ENCODE measurements at places on chromosomes 13 and 19.

- no peak for DNase-seq
Observed at GRCh38 chr13:51825165-51825592, 19.8 kb downstream of the TMEM272 start.

GRCh38 chr13:104132849-104133248 is 1066.6 kb upstream of the SLC10A2 start:
- DNase-seq: no peak

- no peak for DNase-seq
Observed at GRCh38 chr19:36246006-36246481, 31.1 kb downstream of the ZNF146 start.

- DNase-seq: no peak
Observed at GRCh38 chr19:39843919-39844793, 2.0 kb downstream of the FBL start.

DNA sequence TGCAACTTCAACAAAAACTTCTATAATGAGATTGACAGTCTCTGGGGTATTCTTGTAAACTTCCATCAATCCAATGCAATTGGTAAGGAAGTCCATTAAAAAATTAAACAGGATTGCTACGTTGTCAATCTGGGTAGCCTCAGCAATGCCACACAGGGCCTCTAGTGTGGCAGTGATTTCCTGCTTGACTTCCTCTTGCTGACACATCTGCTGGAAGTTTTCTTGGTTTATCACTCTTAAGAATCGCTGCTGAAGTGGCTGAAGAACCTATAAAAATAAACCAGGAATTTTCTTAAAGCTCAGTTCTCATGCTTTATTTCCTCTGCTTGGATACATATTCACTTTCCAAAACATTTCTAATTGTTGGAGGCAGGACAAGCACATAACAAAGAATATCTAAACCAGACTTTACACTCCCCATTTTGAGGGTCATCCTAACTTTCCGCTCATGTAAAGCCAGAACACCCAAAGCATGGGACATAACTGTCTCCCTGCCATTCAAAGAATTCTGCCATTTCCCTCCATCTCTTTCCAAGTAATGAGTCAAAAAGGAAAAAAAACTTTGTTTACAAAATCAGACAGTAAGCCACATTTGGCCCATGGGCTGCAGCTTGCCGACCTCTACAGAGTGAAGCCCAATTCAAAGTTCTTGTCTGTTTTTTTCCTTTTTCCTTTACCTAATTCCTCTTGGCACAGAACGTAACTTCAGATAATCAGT is 23.2 kb upstream of the EEF1AKMT1 start:
- DNase-seq: no peak

GRCh38 chr19:19911150-19911549 is 10.4 kb downstream of the ZNF93 start:
- DNase-seq: no peak

DNA sequence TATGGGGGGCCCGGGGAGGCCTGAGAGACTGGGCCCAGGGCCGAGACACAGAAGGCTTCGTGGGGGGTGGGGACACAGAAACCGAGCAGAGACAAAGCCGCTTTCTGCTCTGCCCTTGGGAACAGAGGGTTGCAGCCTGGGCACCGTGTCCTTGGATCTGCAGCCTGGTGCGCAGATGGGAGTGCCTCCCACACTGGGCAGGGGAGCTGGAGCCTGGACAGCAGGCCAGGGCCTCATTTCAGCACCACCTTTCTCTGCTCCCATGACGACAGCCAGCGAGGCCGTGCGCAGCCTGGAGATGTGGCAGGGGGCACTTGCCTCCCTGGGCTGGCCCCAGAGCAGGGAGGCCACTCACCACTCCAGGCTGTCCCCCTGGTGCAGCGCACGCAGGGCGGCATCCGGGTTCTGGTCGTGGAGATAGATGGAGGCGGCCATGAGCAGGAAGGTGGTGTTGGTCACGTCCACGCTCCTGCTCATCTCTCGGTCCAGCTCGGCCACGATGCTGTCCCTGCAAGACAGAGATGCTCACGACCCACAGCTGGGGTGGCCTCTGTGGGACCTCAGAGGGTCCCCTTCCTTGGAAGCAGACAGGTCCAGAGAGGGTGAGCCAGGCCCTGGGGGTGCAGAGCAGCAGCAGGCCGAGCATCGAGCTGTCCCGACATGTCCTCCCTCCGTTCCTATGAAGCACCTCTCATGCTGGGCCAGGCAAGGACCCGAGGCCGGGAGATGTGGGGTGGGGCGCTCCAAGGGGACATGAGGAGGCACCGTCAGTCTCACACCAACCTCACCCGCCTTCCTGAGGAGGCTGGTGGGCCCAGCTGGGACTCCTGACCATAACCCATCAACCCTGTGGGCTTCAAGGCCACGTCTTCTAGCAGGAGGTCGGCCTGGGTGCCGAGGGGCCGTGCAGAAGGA is 10.9 kb upstream of the CERS1 start:
- no peak for DNase-seq

GRCh38 chr19:8641908-8642547 is 11.6 kb downstream of the NFILZ start:
- peak; percentile 14 for DNase-seq

DNA sequence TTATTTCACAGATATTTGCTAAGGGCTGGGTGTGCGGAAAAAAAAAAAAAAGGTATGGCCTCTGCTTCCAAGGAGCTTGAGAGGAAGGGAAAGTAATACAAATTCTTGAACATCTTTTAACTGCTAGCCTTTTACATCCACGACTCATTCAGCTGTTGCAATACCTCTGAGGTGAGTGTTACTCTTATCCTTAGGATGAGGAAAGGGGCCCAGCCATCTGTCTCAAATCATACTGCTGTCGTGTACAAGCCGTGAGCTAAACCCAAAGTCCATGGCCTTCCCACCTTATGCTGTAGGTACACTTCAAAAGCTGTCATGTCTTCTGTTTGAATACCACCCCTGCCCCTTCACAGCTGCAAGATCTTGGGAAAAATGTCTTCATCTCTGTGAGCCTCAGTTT is 146.8 kb downstream of the KCNRG start:
- DNase-seq: no peak

DNA sequence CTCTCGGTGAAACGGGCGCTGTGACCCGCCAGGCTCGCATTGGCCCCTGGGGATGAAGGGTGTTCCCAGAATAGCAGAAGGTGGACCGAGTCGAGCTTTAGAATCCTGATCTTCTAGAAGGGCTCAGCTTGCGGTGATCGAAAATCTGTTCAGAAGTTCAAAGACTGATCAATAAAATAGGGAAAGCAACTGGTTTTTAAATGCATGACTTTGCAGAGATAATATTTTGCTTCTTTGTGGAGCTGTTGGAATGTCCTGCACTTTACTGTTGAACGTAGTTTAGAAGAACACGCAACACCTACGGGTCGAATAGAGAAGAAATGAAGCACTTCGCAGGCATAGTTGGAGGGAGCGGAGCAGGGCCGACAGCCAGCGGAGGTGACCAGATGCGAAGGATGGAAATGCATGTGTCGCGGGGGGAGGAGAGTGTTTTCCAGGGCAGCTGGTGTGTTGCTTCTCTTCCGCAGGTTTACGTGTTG is 766 bp downstream of the CEBPG start:
- DNase-seq: peak; percentile 60

DNA sequence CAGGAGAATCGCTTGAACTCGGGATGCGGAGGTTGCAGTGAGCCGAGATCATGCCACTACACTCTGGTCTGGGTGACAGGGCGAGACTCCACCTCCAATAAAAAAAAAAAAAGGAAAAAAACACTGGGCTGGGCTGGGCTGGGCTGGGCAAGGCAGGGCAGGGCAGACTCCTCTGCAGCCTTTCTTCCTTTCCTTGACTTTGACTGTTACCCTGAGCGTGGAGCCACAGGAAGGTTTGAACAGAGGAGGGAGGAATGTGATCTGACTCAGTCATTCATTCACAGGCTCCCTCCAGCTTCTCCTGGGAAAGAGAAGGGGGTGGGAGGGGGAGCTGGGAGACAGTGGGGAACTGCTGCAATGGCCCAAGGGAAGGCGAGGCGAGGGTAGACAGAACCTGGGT is 2.7 kb upstream of the ACTN4 start:
- no peak for DNase-seq

DNA sequence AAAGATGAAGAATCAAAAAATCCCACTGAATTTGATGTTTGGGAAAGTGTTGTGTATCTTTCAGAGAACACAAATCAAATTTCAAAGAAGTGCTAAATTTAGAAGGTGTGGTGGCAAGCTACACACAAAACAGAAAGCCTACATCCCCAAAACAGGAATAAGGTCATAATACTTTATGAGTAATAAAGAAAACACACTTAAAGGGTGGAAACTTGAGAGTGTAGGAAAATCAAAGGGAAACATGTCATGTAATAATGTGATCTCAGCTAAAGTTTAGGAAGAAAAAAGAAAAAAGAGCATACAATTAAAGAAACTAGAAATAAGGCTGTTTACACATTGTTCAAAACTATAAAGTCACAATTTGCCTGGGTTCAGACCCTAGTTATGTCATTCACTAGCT is 668.7 kb downstream of the PCDH17 start:
- DNase-seq: no peak

GRCh38 chr13:71727042-71727441 is 140.0 kb downstream of the DACH1 start:
- no peak for DNase-seq

DNA sequence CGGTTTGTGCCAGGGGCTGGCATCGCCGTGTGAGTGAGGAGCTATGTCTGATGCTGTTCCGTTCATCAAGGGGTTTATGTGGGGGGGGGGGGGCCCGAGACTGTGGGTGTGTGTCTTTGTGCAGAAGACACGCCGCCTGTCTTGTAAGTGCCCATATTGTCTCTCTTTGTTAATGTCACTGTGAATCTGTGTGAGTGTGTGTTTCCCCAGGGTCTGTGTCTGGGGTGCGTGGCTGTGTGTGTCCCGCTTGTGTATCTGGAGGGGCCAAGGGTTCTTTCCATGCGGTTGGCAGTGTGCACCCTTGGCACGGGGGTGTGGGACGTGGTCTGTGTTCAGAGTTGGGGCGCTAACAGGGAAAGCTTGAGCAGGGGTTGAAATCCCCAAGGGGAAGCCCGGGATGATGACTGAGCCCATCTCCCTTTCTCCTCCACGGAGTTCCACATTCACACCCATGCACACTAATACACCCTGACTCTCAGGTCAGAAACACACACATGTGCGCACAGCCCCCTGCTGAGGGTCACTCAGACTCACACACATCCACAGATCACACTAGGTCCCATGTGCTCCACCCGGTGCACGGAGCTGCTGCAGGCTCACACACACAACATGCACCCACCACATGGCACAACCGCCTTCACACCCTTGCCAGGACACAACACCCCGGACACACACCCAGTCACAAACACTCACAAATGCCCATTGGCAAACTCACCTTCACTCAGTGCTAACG is 1.8 kb downstream of the NCAN start:
- DNase-seq: no peak

GRCh38 chr19:16470911-16471811 is 609 bp downstream of the EPS15L1 start:
- no peak for DNase-seq

DNA sequence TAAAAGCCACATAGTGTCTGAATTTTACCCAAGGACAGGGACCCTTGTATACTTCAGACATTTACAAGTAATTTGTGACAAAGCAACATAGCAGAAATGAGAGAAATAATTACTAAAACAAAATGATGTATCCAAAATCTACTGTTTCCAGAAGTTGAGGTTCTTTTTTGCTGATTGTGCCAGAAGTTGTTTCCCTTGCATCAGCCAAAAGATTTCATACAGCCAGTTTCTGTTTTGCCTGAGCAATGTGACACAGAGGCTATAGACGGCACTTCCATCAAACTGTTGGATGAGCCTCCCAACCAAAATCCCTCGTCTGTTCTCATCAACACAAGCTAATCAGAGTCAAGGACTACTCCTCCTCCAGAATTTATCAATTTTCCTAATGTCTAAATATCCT is 913.2 kb upstream of the GPC6 start:
- DNase-seq: no peak

- no peak for DNase-seq
Observed at GRCh38 chr13:114177245-114178010, 1.6 kb upstream of the CFAP97D2 start.

GRCh38 chr19:2474232-2475017 is 1.5 kb upstream of the GADD45B start:
- no peak for DNase-seq

DNA sequence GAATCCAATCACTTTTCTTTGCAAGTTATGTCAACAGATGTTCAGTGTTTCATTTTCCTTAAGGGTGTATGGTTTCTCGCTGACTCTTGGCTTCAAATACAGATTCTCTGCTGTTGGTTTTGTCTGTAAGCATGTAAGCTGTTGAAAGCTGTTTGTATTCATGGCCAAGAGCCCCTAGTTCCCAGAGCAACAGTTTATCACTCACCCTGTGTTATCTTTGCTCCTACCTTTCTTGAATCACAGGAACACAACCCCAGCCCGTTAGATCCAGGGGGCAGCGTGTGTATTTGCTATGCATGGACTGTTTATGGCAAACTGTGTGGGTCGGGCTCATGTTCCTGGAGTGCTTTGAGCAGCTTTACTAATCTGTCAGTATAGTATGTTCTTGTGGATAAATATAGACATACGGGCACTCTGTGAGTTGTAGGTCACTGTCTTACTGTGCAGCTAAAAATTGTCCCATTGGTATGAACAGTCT is 28.9 kb downstream of the FRY start:
- DNase-seq: no peak

DNA sequence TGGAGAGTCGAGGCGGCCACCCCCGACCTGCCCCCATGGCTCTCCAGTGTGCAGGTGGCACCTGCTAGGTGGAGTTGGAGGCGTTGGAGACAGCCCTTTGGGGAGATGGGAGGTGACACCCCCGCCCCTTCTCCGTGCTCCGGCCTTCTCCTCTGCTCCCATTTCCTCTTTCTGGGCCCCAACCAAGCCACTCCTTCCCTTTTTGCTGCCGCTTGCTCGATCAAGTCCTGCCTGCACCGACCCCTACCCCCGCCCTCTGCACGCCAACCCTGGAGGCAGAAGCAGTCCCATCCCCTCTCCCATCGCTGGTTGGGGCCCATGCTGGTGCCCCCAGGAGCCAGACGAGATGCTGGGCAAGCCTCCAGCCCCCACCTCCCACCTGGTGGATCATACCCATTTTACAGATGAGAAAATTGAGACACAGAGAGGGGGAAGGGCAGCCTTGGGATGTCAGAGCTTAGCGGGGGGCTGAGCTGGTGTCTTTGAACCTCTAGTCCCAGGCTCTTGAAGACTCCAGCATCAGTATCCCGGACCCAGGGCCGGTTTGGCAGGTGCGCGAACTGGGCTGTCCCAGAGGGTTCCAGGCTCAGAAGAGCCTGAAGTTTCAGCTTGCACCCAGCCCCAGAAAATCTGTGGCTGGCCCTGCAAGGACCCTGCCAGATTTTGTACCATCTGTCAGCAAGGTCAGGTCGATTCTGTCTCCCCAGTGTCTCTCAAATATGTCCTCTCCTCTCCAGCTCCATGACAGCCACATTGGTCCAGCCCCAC is 10.3 kb downstream of the GNA15 start:
- DNase-seq: no peak

- DNase-seq: no peak
Observed at GRCh38 chr19:58554494-58555368, at the start of gene CHMP2A. Gene CHMP2A, minus strand, starts transcription at chr19:58555105. Its CDS starts 893 bp downstream, at chr19:58554212.

GRCh38 chr19:2012941-2013682 is 2.4 kb downstream of the BTBD2 start:
- DNase-seq: no peak

- DNase-seq: no peak
Observed at GRCh38 chr13:44853641-44854040, 135.6 kb downstream of the NUFIP1 start.

Data from DMS 273 treated with DMSO at 0.1 percent for 48 hours (cell line).